ENCODE measurements at places on chromosomes 2 and 18. TPM values are rescaled to one million over a fixed set of nuclear protein-coding genes. Genes with fewer than 3 reads are reported as not detected.

The SCTR gene
- not detected for total RNA-seq

The ZNF804A gene
- not detected for total RNA-seq

The RGPD4 gene
- total RNA-seq: 0.08 TPM

The OTOS gene
- not detected for total RNA-seq

The SS18 gene
- 52.8 TPM for total RNA-seq
